ENCODE measurements at places on chromosomes 7 and 10.
A peak's percentile ranks its signal among the peaks of the same experiment; 100 is the strongest.

DNA sequence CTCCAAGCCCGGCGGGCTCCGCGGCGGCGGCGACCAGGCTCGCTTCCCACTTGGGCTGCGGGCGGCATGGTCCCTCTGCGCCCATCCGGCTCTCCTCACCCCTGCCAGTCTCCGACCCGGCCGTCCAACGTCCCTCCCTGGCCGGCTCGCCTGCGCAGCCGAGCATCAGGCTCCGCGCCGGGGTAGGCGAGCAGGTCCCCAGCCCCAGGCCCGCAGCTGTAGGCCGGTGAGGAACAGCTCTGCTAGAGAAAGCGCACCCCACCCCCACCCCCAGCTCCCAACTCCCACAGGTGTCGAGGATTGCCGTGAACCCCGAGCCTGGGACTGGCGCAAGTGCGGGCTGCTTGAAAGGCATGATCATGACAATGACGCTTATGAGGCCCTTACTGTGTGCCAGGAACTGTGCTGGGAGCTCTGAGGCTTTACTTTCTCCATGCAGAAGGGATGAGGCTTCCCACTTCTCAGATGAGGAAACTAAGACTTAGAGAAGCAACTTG, 20.8 kb upstream of the PAX2 start:
- no peak for DNase-seq

GRCh38 chr7:68706291-68706690, 892.0 kb upstream of the AUTS2 start:
- DNase-seq = no peak

DNA sequence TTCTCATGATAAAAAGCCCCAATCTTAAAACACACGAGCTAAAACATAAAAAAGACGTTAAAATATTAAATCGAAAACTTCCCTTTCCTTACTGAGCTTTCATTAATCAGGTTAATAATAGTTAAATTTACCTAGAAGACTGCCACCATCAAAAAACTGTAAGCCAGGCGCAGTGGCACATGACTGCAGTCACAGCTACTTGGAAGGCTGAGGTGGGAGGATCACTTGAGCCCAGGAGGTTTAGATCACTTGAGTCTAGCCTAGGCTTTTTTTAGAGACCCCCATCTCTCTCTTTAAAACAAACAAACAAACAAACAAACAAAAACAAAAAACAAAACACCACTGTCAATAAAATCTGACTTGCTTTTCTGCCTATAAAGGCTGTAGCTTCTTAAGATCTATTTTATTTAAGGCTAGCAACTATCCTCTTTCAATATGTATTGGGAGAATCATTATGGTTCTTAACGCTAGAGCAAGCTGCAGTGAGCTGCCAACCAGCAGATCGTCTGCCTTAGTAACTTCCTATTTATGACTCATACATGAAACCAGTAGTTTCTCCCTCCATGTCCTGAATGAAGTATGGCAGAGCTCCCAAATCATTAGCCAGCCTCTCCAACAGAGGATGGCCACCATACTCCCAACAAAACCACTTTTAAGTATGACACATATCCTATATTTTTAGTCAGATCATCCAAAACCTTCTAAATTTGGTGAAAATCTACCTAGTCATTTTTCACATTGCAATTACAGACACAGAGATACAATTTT, 163.7 kb downstream of the SRPK2 start:
- DNase-seq = no peak

DNA sequence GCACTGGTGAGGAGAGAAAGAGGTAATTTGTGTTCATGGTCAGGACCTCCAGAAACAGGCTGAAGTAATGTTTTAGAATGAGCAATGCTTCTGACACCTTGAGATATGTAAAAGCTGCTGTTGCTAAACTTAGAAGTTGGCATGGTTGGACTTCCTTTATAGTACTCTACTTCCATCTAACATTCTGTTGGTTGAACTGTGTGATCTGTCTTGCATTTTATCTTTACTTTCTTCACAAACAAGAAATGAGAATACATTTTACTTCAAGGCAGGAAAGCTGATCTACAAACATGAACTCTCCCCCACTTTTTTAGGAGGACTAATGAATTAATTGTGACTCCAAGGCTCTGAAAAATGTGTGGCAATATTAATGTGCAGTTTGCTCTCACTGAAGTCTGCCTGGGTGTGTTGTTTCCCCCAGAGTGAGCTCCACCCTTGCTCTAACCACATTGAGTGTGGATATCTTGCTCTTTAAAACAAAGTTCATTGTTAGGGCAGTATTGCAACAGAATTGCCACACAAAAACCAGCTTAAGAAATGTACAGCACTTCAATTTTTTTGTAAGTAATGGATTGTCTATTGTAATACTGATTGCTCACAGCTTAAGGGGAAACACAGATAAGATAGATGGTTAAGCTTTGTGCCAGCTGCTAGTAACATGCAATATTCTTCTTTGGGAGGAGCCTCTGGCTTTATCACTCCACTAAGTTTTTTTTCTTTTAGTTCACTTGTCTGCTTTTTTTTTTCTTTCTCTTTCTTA, 69.0 kb downstream of the ADD3 start:
- no peak for DNase-seq

- DNase-seq = no peak
Observed at GRCh38 chr10:60921633-60922032, 22.4 kb downstream of the RHOBTB1 start.

DNA sequence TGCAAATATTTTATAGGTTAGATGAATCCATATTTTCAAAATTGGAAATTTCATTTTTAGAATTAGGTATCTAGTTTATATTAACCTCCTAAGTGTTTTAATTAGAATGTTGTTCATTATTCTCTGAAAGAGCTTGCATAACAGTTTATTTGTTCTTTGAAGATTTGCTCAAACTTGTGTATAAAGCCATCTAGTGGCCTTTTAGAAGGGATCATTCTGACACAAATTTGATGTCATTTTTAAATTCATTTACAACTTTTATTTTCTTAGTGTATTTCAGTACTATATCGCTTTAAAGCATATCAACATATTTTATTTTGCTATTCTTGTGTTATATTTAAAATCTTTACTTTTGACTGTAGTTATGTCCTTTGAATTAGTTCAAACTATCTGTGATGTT, 527.0 kb upstream of the NRG3 start:
- DNase-seq = no peak

GRCh38 chr10:78408671-78409472, 375.2 kb downstream of the RPS24 start:
- no peak for DNase-seq

- DNase-seq = no peak
Observed at GRCh38 chr10:85175635-85176034, 847.2 kb downstream of the CCSER2 start.

DNA sequence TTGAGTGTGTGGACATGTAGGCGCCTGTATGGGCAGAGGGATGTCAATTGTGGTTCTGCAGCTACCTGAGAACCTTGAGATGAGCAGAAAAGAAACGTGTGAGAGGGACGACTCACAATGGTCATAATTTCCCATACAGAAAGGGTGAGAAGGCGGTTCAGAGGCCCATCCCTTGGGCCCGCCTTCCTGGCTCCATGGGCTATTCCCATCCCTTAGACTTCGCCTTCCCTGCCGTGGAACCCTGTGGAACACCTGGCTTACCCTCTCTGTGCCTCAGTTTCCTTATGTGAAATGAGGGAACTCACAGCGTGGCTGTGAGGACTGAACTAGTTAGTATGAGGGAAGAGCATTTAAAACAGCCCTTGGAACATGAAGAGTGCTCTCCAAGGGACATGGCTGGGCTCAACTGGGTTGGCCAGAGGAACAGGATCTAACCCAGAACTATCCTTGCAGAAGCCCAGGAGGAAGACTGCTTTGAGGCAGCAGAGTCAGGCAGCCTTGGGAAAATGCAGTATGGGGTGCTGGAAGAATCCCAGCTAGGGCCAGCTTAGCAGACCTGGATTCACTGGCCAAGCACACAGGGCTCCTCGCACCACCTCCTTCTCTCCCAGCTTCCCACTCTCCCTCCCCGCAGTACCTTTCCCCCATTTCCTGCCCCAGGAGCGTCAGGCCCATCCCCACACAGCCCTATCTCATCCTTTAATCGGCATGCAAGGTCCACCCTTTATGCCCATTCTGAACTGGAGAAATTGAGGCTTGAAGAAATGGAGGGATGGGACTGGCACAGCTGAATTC, 11.1 kb upstream of the ZMIZ1 start:
- DNase-seq = no peak

DNA sequence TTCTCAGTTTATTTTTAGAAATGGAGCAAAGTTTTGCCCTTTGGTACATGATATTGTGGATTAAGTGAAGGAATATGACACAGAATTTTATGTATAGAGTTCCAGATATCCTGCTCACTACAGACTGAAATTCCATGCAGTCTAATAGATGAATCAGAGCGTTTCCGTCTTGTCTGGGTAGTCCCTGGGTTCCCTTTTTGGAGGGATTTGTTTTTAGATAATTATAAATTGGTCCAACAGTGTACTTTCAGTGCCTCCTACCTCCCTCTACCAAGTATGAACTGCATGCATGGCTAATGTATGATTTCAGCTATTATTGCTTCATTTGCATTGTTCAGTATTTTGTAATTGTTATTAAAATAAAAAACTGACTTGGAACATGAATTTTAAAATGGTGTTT, 74.4 kb downstream of the SEPTIN7 start:
- no peak for DNase-seq

GRCh38 chr7:158140538-158141220, 446.9 kb downstream of the PTPRN2 start:
- no peak for DNase-seq

DNA sequence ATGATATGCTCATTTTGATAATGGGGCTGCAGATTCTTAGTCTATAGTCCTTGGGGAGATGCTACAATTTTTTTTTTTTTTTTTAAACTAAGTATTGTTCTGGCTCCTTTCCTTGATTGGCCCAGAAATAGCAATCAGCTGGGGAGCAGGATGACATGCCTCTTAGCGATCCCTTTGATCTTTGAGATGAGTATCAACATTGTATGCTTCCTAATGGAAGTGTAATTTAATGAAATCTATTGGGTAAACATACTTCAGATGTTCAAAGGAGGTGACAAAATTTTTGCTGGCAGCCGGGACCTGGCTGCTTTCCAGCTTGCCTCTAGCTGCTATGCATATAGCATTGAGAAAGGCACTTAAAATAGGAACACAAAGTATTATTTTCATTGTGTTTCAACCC, 43.5 kb downstream of the VTI1A start:
- no peak for DNase-seq

DNA sequence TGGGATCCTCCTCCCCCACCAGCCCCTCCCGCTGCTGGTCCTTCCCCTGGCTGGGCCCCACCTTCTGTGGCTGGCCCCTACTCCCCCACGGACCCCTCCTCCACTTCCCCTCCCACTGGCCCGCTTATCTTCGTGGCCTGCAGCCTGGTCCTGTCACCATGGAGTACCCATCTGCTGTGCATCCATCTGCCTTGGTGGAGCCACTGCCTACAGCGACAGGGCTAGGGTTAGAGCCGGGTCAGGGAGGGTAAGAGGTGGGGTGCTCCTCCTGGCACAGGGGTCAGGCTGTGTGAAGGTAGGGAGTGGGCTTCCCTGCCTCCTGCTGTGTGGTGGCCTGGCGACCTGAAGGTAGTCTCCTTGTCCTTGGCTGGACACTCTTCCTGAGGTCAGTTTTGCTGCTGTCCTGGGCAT, 5.2 kb downstream of the ADCY1 start:
- DNase-seq = no peak

- no peak for DNase-seq
Observed at GRCh38 chr7:114977277-114977676, 55.4 kb downstream of the MDFIC start.

GRCh38 chr10:113386005-113386404, 166.8 kb upstream of the HABP2 start:
- DNase-seq = no peak

GRCh38 chr7:104983076-104983577, 30.9 kb upstream of the KMT2E start:
- no peak for DNase-seq

DNA sequence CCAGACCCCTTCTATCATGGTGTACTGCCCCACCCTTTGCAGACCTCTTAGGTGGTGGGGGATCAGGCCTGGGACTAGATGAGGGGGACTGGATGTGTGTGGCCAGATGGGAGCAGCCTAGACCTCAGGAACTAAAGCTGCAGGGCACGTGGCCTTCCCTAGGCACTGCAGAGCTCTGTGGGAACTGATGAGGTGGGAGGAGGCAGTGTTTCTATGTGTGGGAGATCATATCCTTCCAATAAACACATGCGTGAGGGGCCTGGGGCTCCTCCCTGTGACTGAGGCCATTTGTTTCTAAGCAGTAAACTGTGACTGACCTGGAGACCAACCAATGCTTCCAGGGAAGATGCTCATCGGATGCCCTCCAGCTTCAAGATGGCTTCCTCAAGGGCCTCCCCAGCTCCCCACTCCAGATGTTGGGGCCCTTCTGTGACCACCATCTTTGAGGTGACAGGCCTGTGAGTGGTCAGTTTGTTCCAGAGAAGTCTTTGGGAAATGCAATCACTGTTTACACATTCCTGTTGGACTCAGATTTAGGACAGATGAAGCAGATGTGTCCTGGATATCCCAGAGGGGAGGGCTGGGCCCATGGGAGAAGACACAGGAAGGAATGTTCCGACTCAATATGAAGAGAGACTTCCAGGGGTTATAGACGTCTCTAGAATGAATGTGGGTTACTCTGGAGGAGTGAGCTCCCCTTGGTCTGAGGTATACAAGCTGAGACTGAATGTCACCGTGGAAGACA, 23.6 kb upstream of the ZCCHC24 start:
- DNase-seq = no peak

- DNase-seq = no peak
Observed at GRCh38 chr10:7410862-7411670, at the start of gene SFMBT2. Gene SFMBT2 (minus strand): TSS chr10:7411034. CDS start chr10:7381898, 29,136 bp downstream.

GRCh38 chr7:29337546-29338116, 143.1 kb downstream of the CHN2 start:
- peak; percentile 21 for DNase-seq

DNA sequence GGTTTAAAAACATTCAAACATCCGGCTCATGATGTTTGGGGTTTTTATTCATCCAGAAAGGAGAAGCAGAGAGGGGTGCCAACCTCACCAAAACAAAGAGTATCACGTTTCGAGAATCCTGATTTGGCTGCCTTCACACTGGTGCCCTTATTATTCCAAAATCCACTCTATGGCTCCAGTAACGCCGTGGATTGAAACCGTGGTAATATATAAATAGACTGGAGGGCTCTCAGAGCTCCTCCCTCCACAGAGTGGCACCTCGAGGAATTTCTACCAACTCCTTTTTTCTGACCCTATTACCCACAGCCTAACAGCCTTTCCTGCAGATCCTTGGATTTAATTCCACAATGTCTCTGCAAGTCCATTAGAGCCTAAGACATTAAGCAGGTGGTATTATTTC, 353.6 kb downstream of the CRPPA start:
- no peak for DNase-seq

GRCh38 chr7:44310221-44310848, 15.1 kb downstream of the CAMK2B start:
- no peak for DNase-seq

DNA sequence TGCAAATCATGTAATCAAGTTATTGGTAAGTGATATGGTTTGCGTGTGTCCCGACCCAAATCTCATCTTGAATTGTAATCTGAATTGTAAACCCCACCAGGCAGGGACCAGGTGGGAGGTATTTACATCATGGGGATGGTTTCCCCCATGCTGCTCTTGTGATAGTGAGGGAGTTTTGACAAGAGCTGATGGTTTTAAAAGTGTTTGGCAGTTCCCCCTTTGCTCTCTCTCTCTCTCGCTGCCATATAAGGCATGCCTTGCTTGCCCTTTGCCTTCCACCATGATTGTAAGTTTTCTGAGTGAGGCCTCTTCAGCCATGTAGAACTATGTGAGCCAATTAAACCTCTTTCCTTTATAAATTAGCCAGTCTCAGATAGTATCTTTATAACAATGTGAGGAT, 302.6 kb downstream of the THSD7A start:
- DNase-seq = no peak

GRCh38 chr7:87231711-87232110, 12.2 kb upstream of the TMEM243 start:
- no peak for DNase-seq

GRCh38 chr10:124909563-124909962, 32.4 kb upstream of the ZRANB1 start:
- no peak for DNase-seq
